ENCODE measurements at places on chromosomes 5 and 9.

DNA sequence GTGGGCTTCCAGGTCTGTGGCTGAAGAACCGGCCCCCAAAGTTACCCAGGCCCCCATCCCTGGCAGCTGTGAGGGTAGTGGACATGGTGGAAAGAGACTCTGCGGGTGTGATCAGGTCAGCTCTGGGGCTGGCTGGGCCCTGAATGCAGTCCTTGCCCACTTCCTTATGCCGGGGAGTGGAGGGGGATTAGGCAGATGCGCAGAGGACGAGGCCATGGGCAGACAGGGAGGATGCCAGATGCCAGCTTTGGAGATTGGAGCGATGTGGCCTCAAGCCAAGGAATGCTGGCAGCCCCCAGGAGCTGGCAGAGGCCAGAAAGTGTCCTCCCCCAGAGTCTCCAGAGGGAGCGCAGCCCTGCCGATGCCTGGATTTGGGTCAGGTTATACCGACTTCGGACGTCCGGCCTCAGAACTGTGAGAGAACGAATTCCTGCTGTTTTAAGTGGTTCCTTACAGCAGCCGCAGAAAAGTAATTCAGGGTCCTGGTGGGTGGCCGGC is 69.8 kb downstream of the ADAMTS2 start:
- no peak for DNase-seq

GRCh38 chr9:38059233-38059936 is 9.6 kb downstream of the SHB start:
- no peak for DNase-seq

GRCh38 chr9:79667817-79668436 is 96.2 kb downstream of the TLE4 start:
- DNase-seq = no peak

- no peak for DNase-seq
These were observed 805.5 kb upstream of the DMAC1 start for GRCh38 chr9:8605096-8605495.

GRCh38 chr5:56440871-56441740 is 208.0 kb upstream of the ANKRD55 start:
- DNase-seq = no peak

- DNase-seq = no peak
These were observed 3.2 kb downstream of the COMMD10 start for GRCh38 chr5:116088062-116088461.

GRCh38 chr9:69421908-69422801 is 97.1 kb downstream of the ENTREP1 start:
- peak; percentile 16 for DNase-seq

DNA sequence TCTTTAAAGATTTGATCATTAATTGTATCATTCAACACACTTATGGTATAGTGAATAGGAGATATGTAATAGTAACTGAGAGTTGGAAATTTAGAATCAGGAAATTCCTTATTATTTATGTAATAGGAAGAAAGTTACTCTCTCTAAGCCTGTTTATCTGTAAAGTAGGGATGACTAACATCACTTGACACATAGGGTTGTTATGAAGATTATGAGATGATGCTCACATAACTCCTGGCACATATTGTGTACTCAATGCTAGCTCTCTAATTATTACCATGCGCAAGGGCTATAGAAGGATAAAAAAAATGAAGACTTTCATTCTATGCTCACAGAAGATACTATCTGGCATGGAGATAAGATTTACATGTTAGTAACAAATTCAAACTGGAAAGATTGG is 149.9 kb downstream of the ISOC1 start:
- DNase-seq = no peak

DNA sequence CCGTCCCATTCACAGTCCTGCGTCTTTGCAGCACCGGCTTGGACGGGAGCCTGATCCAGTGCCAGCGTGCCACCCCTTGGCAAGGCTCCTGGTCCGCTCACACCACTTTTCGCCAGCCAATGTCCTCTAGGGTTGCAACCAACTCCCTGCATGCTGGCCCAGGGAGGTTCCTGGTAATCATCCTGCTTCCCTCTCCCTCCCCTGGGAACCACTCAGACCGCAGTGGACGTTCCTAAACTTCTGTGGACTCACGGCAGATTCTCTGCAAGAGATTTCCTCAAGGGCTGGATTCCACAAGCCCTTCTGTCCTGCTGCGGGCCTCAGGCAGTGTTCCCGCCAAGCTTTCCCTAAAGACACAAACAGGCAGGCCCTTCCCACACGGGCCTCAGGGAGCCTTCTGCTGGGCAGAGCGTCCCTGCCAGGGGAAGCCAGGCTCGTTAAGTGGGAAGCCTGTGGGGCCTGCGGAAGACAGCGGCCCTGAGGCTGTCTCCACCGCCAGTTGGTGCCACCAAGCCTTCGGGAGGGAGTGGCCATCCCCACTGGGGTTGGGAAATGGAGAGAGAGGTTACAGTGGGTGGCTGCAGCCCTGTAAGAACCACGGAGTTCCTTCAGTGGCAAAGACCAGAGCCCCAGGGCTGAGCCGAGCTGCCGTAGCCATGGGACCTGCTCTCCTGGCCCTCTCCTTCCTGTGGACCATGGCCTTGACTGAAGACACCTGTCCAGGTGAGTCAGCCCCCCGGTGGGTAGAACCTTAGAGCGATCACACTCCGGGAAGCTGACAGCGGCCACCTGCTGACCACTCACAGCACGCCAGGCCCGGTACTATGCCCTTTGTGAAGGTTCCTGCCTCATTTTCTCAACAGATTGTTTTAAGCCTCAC is 16.4 kb upstream of the FCN2 start:
- no peak for DNase-seq

- DNase-seq = no peak
These were observed 118.4 kb downstream of the MARCHF11 start for GRCh38 chr5:16061163-16061562.

GRCh38 chr5:139851558-139851957 is 56.0 kb downstream of the PSD2 start:
- DNase-seq = no peak

DNA sequence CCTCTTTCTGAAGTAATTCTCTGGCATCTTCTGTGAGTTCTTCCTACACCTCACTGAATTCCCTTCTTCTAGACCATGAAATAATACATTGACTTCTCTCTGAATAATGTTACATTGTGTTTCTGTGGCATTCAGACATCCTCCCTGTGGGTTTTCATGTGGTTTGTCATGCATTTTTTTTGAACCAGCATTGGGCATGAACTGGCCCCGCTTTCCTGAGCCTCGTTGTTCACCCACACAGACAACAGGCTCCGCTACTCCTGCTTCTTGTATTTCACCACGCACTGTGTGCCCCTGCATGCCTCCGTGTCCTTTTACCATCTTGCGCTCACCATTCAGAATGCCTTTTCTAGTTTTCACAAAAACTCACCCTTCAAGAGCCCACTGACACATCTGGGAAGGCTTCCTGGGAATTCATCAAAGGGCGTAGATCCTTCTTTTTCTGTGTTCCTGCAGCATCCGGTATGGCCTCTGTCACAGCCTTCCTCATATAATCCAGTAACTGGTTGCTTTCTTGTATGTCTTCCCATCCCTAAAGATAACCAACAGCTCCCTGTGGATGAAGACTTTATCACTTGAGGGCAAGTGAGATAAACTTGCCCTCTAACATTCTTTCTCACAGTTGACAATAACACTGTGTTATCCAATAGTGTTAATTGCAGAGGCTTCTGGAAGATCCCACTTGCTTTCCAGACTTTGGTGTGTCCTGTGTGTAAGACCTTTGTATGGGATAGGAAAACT is 51.5 kb upstream of the ADAMTSL1 start:
- peak; percentile 22 for DNase-seq

- DNase-seq = no peak
These were observed 1.7 kb upstream of the ACSL6 start for GRCh38 chr5:132013006-132013689.

DNA sequence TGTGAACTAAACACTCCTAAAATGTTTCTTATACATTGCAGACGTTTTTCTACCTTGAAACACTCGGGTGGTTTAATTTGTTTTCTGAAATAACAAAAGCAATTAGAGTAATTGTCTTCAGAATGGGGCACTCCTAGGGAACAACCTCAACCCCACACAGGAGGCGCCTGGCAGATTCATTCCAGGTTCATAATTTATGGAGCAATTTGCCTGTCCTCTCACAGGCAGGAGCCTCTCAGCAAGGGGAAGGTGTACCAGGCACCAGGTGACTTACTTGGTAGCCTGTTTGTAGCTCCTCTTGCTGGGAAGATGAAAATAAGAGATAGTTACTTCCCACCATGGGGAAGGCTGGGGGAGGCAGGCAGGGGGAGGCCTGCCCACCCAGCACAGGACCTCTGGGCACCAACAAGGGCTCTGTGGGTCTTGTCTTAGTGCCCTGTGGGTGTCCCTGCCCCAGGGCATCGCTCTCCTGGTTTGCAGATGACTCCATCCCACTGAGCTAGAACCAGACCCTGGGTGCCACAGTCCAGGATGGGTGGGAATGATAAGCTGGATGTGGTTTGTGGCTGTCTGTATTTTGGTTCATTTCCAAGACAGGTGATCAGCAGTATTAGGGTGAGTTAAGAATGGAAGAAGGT is 144.4 kb downstream of the FSTL4 start:
- DNase-seq = no peak

- no peak for DNase-seq
These were observed 214.1 kb upstream of the IER5L start for GRCh38 chr9:129392093-129392541.

DNA sequence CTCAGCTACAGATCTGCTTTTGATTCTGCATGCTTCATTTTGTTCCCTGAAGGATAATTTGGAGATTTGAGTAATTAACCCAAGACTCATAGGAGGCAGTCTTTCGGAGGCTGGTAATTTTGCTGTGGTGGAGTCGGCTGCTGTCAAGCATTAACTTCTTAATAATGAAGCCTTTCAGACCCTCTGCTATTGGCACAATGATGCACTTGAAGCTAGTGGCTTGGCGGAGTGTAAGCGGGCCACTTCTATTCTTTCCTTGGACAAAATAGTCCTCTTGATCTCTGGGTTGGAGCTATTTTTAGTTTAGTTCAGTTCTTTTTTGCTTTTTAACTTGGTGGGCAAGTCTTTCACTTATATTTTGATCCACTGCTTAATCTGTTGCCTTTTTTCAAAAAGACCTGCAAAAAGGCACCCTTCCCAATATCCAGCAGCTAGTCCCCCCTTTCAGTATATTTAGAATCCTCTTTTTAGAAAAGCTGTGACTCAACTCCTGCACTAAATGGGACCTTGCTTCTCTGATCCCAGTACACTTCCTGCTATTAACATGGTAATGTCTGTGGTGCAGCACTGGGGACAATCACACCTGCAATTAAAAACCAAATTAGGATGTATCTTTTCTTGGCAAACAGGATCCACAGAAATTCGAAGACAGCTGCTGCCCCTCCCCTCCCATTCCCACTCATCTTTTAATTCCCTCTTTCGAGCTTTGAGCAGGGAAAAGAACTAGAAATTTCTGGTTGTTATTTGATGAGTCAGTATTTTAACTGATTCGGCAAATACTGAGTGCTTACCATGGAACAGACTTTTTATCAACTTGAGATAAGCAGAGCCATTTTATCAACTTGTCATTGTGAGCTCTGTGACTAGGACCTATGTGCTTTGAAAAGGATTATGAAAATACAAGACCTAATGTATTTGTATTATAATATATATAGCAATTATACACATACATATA is 169.4 kb upstream of the ANKRD55 start:
- DNase-seq = no peak

DNA sequence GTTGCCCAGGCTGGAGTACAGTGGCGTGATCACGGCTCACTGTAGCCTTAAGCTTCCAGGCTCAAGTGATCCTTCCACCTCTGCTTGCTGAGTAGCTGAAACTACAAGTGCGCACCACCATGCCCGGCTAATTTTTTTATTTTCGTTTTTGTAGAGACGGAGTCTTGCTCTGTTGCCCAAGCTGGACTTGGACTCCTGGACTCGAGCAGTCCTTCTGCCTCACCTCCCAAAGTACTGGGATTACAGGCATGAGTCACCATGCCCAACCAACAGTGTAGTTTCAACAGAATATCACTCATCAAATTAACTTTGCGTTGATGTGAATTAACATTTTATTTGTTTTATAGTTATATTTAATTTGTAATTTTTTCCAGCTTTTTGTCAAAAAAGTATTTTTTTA is 45.3 kb downstream of the WDR70 start:
- DNase-seq = no peak

GRCh38 chr5:68041293-68041692 is 174.3 kb upstream of the PIK3R1 start:
- peak; percentile 14 for DNase-seq

GRCh38 chr5:174829511-174829864 is 105.1 kb downstream of the MSX2 start:
- no peak for DNase-seq

GRCh38 chr9:87497604-87498045 is at the start of gene DAPK1:
DAPK1 (plus strand) TSS chr9:87497867; CDS start chr9:87499078, 1,211 bp downstream.
- no peak for DNase-seq

GRCh38 chr5:112142769-112143270 is 276.3 kb downstream of the EPB41L4A start:
- DNase-seq = peak; percentile 58

DNA sequence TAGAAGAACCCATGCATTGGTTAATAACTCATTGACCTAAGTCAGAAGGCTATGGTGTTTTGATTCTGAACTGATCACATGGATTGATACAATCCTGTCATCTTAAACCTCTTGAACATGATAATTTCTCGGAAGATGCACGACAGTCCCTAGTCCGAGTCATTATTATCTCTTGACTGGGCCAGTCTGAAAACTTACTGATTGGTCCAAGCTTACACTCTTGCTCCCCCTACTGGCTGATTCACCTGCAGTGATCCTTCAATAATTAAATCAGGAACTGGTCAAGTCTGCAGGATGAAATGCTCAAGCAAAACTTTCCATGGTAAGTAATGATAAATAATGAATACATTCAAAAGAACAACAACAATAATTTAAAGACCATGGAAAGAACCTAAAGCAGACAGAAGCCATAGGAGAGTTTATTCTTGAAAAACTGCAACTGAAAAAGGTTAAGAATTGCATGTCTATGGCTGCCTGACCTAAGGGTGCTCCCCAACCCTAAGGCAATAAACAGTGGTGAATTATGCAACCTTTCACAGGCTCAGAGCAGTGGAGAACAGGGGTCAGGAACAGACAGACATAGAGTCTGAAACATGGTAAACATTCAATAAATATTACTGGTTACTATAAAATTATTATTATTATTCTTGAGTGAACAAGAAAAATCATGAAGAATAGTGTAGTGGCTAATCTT is 79.3 kb downstream of the BRINP1 start:
- DNase-seq = peak; percentile 59

DNA sequence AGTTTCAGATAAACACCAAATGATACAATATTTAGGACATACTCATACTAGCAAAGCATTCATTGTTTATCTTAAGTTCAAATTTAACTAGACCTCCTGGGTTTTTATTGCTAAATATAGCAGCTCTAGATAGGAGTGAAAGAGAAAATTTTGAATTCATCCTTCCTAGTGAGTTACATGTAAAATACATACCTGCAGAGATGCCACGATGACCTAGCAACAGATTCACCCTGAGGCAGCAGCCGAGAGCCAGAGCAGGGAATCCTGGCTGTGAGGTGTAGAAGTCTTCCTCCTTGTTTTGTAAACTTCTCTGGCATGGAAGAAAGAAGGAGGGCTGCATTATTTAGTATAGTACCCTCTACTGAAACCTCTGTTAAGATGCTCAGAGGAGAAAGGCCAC is 25.9 kb upstream of the GABRP start:
- no peak for DNase-seq

Data from MV-4-11 (cell line).